ENCODE measurements at places on chromosomes 12 and 14. TPM values are rescaled to one million over a fixed set of nuclear protein-coding genes. Genes with fewer than 3 reads are reported as not detected.

TBC1D30 gene
- total RNA-seq = 0.17 TPM

NFE2 gene
- total RNA-seq = not detected

CD4 gene
- 2.6 TPM for total RNA-seq

MPHOSPH9 gene
- 121 TPM for total RNA-seq

MYF5 gene
- not detected for total RNA-seq

PIWIL1 gene
- total RNA-seq = not detected

SERPINA9 gene
- not detected for total RNA-seq

CAPZA3 gene
- total RNA-seq = not detected

TAS2R9 gene
- 0.28 TPM for total RNA-seq

ANO4 gene
- total RNA-seq = not detected

KRT7 gene
- 8.9 TPM for total RNA-seq

SERPINA1 gene
- 0.20 TPM for total RNA-seq

FLRT2 gene
- not detected for total RNA-seq

SPRYD3 gene
- 34.4 TPM for total RNA-seq

Measured in activated naive CD8-positive, alpha-beta T cell treated with anti-CD3 and anti-CD28 coated beads, Interleukin-2, amount 10 ng/mL, durations not matched to agents 7 days and 5 days (primary cell).